Natural killer cell (primary cell): ENCODE measurements at places on chromosomes 6 and 20. TPM values are rescaled to one million over a fixed set of nuclear protein-coding genes. Genes with fewer than 3 reads are reported as not detected.

PRL gene
- total RNA-seq = not detected

ZBTB9 gene
- 3.9 TPM for total RNA-seq

COL10A1 gene
- total RNA-seq = not detected

KCNQ5 gene
- total RNA-seq = 8.7 TPM

TRIM31 gene
- not detected for total RNA-seq

WFDC12 gene
- not detected for total RNA-seq

- no peak for DNase-seq
- no peaks in the 10 kb centered on the region for H3K27me3 ChIP-seq
- H3K4me3 ChIP-seq = no peak overlapping the region
- H3K4me1 ChIP-seq = peaks cover 3% of the 10 kb centered on the region
- H3K36me3 ChIP-seq = peaks cover 32% of the 10 kb centered on the region
Measured at GRCh38 chr20:31560746-31561598, 44.1 kb upstream of the ID1 start.

DNA sequence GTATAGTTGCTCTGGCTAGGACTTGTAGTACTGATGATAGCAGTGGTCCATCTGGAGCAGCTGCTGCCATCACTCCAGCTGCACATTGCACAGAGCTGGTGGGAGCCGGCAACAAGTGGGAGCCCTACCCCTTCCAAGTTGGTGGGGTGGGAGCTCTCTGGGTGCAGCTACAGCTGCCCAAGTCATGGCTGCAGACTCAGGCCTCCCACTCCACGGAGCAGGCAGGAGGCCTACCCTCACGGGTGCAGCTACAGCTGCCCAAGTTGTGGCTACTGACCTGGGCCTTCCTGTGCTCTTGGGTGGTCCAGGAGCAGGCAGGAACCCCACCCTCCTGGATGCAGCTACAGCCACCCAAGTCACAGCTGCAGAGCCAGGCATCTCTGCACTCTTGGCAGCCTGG, 32.1 kb upstream of the ASIP start:
- peaks cover 3% of the 10 kb centered on the region for H3K27me3 ChIP-seq
- H3K4me1 ChIP-seq = no peaks in the 10 kb centered on the region
- no peak for DNase-seq
- no peaks in the 10 kb centered on the region for H3K36me3 ChIP-seq
- no peak overlapping the region for H3K27ac ChIP-seq
- no peak overlapping the region for H3K4me3 ChIP-seq

DNA sequence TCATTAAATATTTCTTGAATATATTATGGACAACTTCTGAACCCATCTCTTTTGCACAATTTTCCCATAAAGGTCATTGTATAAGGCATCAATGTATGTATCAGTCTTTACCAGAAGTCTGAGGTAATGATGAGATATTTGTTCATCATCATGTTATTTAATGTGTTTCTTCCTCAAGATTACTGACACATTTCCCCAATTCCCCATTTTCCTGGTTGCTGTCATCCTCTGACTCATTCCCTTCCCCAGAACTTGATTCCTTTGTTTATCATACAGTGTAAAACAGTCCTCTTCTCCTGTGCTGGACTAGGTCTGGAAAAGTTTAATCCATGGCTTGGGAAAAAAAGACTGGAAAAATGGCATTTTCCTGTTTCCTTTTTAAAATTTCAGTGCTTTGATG, 107.9 kb upstream of the FLRT3 start:
- H3K4me1 ChIP-seq = no peaks in the 10 kb centered on the region
- no peak overlapping the region for H3K4me3 ChIP-seq
- DNase-seq = no peak
- H3K27me3 ChIP-seq = no peaks in the 10 kb centered on the region

DNA sequence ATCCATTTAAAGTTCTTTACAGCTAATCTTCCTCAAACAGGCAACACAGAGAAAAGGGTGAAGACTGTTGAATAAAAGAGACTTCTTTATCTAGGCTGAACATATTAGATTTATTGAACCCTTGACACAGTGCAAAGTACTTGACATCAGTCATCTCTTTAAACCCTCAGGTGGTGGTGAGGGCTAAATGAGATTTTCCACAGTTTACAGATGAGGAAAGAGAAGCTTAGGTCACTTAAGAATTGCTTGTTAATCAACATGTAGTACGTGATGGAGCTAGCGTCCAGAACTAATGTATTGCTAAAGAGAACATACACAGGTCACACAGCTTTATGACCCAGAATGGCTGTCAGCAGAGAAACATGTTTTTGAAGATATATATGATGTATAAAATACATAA, 193.4 kb upstream of the LAMP5 start:
- no peaks in the 10 kb centered on the region for H3K4me1 ChIP-seq
- no peak overlapping the region for H3K27ac ChIP-seq
- H3K36me3 ChIP-seq = no peaks in the 10 kb centered on the region
- DNase-seq = no peak
